ENCODE measurements at places on chromosomes 7 and 10.

DNA sequence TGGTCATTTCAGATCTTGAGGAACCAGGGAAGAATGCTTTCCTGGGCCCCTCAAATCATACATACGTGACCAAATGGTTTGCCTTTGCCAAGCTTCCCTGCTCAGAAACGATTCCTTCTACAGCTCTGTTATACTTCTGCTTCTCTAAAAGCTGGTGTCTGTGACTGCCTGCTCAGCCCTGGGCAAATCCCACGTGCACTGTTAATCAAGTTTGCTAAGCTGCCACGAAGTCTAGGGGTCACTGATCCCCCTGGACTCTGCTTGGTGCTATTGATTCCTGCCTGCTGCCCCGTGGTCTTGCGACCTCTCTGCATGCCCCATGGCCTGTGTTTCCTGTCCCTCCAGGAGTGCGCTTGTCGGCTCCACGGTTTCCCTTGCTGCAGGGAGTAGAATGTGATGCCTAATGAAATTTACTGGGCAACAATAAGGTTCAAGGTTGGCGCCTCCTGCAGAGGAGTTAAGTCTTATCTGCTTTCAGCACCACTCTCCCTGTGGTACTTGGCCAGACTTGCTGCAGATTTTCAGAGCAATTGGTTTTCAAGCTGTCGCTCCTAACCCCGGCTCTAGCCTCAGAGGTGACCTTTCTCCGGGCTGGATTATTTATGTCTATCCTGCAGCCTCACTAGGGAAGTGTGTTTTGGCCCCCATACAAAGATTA lies 201.6 kb upstream of the FZD8 start:
- DNase-seq, result no peak

- DNase-seq, result no peak
Measured at GRCh38 chr7:36487756-36488336, 98.2 kb downstream of the ANLN start.

DNA sequence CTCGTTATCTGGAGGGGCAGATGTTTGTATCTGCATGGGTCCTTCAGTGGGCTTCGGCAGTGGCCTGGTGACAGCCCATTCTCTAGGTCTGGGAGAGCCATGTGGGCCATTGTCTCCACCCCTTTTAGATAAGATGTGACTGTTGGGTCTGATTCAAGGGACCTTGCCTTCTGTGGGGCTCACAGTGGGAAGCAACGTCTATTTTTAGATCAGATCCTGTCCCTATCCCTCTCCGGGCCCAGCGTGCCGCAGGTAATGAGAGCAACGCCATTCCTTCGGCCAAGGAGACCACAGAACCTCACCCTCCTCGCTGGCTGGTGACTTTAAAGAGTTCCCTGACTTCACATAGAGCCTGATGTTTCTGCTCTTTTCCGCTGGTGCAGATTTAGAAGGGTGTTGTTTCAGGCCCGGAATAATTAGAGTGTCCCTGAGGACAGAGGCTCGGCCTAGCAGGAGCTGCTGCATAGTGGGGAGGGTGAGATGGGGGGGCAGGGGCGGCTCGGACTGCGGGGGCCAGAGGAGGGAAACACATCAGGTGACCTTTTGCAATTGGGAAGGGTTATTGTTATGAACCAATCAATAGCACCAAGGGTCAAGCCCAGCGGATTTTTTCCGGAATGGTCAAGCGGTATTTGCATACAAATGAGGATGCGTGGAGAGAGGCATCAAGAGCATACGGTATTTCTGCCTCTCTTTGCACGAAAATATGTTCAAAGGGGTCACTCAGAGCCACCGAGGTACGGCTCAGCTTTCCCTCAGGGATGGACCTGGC lies 503.0 kb upstream of the FOXK1 start:
- no peak for DNase-seq

DNA sequence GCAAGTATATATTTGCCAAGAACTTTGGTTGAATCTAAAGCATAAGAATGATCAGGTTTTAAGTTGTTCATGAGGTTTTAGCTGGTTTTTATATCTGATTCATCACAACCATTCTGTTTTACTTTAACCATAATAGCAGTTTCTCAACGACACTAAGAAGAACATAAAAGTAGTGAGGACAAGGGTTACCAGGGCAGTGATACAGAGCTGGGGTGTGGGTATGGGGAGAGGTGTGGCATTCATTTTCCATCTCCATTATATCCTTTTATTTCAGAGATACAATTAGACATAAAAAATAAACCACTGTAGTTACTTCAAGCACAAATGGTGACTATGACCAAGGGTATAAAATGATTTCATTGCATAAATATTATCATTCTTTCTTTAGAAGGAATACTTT lies 149.8 kb upstream of the STEAP4 start:
- no peak for DNase-seq

GRCh38 chr10:119705434-119705831 lies 20.4 kb upstream of the INPP5F start:
- DNase-seq, result peak; percentile 82

DNA sequence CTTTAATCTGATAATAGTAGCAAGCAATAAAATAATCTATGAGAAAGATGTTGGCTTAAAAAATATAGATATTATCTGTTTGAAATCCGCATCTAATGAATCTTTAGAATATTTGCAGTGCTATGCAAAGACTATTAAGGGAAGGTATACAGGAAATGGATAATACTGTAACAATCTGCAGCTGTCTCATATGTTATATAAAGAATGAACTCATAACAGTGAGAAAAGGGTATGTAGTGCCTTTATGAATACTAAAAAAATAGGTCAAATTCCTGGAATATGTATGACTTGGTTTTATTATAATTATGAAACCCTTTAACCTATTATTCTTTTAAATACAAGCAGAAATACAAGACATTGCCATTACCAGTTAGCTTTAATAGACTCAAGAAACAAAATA lies 105.1 kb upstream of the GPR22 start:
- DNase-seq, result no peak

- no peak for DNase-seq
Measured at GRCh38 chr10:132926777-132927650, 15.4 kb downstream of the CFAP46 start.

DNA sequence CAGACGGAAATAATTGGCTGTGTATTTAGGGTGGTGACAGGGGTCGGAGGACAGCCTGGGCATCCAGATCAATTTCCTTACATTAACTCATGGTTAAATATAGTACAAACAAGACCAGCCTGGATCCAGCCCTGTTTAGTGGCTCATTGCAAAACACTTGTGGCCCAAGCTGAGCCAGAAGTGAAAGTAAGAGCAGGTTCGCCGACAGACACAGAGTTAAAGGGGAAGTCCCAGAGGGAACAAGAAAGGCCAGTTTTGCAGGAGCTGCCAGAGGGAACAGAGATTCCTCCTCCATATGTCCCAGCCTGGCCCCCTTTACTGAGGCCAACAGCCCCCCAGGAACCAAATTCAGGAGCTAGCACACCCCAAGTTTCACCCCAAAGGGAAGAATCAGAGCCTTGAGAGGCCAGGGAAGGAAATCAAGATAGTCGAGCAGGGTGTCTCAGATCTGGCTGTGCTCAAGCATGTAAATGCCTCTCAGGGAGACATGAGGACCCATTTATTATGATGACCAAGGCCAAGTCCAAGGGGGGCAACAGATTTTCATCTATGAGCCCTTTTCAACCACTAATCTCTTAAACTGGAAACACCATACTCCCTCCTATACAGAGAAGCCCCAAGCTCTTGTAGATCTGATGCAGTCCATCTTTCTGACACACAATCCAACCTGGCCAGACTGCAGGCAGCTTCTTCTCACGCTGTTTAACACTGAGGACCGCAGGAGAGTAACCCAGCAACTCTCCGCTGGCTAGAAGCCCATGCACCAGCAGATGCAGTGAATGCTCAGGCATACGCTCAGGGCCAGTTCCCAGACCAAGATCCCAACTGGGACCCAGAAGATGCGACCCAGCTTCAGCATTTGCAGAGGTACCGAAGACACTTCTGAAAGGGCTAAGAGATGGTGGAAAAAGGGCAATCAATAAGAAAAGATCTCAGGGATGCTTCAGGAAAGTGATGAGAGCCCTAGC lies 15.9 kb upstream of the ADCK2 start:
- peak; percentile 42 for DNase-seq

- DNase-seq, result no peak
Measured at GRCh38 chr7:108351729-108352131, 104.5 kb downstream of the NRCAM start.

DNA sequence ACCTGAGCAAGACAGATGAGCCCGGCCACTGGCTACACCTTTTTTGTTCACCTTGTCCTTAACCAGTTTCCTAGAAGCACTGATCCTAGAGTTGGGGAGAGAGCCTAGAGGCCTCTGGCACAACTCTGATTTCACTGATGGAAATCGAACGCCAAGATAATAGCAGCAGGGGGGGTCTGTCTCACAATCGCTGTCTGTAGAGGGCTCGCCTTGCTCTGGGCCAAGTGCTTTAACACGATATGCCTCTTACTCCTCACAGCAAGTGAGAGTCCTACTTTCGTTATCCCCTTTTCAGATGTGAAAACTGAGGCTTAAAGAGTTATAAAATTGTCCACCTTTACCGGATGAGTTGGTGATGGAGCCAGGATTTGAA lies 472 bp downstream of the RASSF4 start:
- no peak for DNase-seq

Measured in GM06990 (cell line).